DMS 273 treated with DMSO at 0.1 percent for 48 hours (cell line): ENCODE measurements at places on chromosomes 12 and 14.

DNA sequence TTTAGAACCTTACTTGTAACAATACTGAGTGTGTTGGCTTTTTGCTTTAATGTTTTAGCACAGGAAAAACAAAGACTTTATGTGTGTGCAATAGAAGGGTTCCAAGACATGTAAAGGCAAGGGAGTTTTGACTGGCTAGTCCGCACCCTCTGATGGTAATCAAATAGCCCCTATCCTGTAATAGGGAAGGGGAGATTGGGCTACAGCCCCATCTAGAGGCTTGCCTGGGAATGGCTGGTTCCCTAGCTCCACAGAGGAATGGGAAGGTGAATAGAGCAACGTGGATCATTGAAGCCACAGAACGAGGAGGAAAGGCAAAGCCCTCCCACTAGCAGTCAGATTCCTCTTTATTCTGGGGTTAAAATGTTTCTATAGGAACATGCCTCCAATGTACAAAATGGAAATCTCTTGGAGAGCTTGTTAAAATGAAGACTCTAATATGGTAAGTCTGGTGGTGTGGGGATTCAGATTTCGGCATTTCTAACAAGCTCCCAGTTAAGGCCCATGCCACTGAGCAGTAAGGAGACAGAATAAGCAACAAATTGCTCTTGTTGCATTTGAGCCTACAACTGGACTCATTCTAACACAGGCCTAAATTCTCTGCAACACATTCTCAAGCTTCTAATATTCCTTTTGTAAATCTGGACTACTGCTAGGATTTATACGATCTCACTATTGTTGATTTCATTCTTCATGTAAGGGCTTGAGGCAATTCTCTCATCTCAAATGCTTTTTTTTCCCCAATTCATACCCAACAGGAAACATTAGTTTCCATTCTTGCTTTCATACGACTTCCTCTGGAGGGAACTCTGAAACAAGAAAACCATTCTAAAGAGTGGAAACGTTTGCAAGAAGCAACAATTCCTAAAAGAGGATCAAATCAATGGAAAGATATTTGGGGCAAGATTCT is 57.1 kb downstream of the NIN start:
- no peak for DNase-seq

DNA sequence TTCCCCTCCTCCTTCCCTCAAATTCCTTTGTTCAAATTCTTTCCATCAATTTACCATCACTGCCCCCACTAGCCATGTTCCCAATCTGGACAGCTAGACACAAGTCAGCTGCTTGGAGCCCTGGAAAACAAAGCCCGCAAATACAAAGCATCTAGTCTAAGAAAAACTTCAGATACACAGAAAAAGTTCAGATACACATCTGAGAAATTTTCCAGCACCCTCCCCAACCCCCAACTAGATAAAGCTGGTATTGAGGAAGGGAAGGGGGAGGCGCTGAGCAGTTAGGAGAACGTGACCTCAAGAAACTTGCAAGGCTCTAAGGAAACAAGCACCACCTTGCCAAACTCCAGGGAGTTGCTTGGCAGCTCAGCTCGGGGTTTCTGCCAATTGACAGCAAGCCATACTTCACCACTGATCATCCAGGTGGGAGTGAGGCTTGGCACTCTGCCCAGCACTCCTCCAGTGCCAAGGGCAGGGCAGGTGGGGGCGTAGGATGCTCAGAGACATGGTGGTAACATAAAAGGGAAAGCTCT is 5.1 kb upstream of the CNIH1 start:
- DNase-seq = peak; percentile 36

- DNase-seq = no peak
These were observed 18.9 kb upstream of the COCH start for GRCh38 chr14:30855345-30856037.

DNA sequence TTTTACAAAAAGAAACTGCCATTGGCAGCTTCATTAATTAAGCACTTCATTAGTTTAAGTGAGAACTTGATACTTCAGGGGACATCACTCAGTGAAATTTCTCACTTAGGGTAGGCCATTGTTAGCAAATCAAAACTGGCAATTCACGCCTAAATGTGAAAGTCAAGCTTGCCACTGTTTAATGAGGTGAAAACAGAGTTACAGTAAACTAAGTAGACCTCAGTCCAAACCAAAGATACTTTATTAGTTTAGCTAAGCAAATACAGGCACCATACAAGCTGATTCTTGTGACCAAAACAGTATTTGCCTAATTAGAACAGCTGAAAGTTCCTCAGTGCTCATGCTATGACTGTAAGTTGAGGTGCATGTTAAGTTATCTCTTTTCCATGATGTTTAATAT is 176.5 kb upstream of the CPNE8 start:
- DNase-seq = no peak

GRCh38 chr12:52641468-52641867 is 10.5 kb downstream of the KRT2 start:
- DNase-seq = no peak

GRCh38 chr14:24399999-24400718 is 1.4 kb downstream of the NYNRIN start:
- DNase-seq = no peak

GRCh38 chr12:110937104-110937641 is 16.8 kb upstream of the MYL2 start:
- DNase-seq = no peak

GRCh38 chr14:104405360-104406226 is 174.0 kb upstream of the C14orf180 start:
- DNase-seq = no peak

- DNase-seq = no peak
These were observed 1.5 kb downstream of the NPFF start for GRCh38 chr12:53505555-53506449.

DNA sequence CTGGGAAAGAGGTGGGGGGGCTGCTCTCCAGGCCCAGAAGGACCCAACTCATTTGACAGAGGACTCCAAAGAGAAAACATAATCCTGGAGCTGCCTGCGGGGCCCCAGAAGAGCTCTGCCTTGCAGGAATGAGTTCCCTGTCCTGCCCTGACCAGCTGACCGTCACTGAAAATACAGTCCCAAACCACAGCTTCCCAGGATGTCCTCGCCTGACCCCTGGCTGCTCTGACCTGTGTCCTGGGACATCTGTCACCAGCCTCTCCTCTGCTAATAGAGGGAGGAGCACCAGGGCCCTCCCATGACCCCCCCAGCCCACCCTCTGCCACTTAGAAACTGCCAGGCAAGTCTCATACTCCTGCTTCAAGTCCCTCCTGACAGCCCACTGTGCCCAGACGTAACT is 9.8 kb downstream of the FIGNL2 start:
- DNase-seq = no peak

- DNase-seq = no peak
These were observed 331.4 kb downstream of the BCAT1 start for GRCh38 chr12:24617471-24617870.

- DNase-seq = no peak
These were observed 59.0 kb upstream of the DLK1 start for GRCh38 chr14:100667656-100668055.

GRCh38 chr12:49339464-49339861 is 2.5 kb upstream of the C1QL4 start:
- DNase-seq = no peak
